ENCODE measurements at places on chromosomes 7 and 10.

DNA sequence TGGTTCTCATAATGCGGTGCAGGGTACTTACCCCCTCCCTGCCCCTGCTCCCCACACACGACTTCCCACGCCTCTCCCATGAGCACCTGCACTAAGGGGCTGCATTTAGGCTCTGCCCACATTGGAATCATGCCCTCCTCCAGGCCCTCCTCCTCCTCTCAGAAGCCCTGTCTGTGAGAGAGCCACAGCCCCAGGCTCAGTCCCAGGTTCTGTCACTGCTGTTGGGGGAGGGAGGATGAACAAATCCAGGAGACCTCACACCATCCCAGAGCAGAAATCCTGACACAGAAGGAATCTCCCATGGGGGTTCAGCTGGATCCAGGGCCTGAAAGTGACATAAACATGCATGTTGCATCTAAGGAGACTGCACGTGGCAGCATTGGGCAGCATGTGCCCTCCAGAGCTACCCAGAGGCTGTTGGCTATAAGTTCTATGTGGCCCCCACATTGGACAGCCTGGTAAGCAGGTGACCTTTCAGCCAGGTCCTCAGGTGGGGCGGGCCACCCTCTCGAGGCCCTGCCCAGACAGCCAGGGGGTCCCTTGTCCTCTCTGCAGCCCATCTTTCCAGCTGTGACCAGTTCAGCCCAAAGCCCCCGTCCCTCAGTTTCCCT is 1.6 kb upstream of the PILRA start:
- DNase-seq, result no peak

GRCh38 chr10:63653747-63654146 is 132.5 kb downstream of the REEP3 start:
- peak; percentile 44 for DNase-seq

GRCh38 chr7:831596-832166 is 595 bp upstream of the SUN1 start:
- DNase-seq, result peak; percentile 91

DNA sequence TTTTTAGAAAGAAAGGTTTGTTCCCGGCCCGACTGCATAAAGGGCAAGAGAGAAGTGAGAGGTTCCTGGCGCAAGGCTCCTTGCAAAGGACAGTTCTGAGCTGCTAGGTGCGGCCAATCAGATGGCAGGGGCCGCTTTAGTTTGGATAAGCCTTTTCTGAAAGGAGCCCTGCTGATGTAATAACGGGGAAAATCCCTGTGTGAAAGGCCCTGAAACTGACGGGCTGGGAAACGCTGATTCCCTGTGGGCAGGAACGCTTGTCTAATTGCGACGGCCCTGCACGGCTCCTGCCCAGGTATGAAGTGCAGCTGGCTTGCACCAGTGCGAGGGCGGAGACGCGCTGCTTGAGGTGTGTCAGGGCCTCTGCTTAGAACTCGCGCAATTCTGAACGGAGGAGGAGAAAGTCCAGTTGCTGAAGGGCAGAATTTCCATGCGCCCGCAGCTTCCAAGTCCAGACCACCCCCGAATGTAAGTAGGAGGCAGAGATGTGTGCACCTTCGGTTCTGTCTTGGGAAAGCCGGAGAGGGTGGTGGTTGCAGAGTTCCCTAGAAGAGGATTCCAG is 30.5 kb downstream of the TACC2 start:
- no peak for DNase-seq

DNA sequence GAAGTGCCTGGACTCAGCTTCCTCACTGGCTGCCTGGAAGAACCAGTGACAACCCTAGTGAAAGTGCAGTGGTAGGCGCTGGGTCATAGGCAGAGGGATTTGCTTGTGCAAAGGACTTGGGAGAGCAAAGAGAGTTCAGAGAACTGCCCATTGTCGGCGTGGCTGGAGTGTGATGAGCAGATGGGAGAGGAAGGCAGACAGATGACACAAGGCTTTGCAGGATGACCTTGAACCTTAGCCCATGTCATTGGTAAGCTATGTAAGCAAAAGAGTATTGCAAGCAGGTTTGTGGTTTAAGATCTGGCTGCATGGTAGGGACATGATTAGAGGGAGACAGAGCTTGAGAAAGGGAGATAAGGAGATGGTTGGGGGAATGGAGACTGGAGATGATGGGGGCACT is 35.3 kb upstream of the NOBOX start:
- no peak for DNase-seq

DNA sequence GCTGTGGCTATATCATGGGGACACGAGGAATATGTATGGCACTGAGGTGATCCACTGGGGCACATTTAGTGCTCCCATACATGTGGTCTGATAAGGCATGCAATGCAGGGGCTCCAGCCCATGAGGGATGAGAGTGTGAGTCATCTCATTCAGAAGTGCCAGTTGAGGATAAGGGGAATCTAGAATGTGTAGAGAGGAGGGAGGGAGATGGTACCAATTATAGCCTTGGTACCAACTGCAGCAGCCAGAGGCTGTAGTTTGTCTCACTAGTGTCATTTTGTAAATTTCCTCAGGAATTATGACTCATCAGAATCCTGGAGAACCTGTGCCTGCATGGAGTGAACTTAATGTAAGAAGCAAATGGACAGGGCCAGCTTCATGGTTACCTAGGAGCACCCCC is 46.2 kb downstream of the LAMB4 start:
- DNase-seq, result peak; percentile 63

GRCh38 chr10:5047912-5048628 is 44.4 kb upstream of the AKR1C2 start:
- DNase-seq, result no peak

- DNase-seq, result no peak
Measured at GRCh38 chr10:121631365-121632029, 33.3 kb upstream of the FGFR2 start.

DNA sequence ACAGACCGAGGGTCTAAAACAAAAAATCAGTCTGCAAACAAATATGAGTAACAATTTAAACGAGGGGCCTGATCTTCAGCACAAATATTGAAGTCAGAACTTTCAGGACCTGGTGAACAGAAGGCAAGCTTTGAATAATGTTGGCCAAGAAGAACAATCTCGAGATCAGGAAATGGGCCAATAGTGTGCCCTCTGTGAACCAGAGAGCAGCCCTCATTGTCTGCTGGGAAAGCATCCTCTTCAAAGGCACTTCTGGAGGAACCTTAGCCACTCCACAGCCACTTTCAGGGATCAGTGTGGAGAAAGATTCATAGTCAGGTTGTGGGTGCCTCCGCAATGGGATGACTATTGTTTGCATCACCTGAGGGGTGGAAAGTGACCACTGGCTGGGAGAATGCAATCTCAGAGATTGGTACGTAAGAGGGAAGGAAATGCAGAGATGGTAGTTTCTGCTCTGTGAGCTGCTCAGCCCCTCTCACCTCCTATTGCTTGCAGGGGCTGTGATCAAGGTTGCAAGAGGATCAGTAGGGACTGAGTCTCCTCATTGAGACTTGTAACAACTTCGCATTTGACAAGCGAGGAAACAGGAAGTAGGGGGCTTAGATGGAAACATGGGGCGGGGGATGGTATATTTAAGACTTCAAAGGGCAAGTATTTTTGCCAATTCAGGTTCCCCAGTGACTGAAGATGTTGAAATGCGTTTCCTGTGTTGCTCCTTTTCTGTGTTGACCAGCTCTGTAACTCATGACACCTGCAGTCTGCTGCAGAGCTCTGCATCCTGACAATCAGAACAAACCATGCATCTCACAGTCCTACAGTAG is 28.4 kb upstream of the IFRD1 start:
- no peak for DNase-seq

GRCh38 chr7:129829737-129830631 is 122.8 kb downstream of the UBE2H start:
- DNase-seq, result peak; percentile 59

- DNase-seq, result no peak
Measured at GRCh38 chr10:79124066-79124465, 55.3 kb downstream of the ZMIZ1 start.

DNA sequence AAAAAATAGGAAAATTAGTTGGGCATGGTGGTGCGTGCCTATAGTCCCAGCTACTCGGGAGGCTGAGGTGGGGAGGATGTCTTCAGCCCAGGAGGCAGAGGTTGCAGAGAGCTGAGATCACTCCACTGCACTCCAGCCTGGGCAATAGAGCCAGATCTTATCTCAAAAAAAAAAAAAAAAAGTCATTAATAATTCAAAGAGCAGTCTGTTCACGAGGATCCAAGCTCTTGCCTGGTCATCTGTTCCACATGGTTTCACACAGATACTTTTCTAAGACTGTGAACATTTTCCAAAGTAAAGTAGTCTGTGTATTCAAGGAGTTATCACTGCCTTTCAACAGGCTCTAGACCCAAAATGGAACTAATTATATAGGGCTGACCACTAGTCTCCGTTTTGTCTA is 86.9 kb downstream of the ZNF277 start:
- no peak for DNase-seq

DNA sequence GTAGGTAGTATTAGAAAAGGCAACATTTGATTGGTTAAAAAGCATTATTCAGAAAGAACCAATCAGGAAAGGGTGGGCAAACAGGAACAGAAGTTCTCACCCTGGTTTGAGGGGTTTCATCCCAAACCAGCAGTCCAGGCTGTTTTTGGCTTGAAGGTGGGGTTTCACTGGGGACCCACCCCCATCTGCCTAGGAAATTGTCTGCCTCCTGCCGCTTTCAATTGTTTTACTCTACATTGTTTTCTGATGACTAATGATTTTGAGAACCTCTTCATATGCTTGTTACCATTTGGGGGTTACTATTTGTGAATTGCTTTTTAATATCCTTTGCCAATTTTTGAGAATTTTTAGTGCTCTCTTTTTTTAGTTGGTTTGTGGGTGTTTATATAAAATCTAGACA is 3.3 kb upstream of the PCBD1 start:
- no peak for DNase-seq

- DNase-seq, result no peak
Measured at GRCh38 chr10:36455526-36456133, 669.8 kb upstream of the ANKRD30A start.

- no peak for DNase-seq
Measured at GRCh38 chr10:62900829-62901571, 84.8 kb upstream of the EGR2 start.

- DNase-seq, result no peak
Measured at GRCh38 chr10:77413231-77413630, 224.4 kb downstream of the KCNMA1 start.

DNA sequence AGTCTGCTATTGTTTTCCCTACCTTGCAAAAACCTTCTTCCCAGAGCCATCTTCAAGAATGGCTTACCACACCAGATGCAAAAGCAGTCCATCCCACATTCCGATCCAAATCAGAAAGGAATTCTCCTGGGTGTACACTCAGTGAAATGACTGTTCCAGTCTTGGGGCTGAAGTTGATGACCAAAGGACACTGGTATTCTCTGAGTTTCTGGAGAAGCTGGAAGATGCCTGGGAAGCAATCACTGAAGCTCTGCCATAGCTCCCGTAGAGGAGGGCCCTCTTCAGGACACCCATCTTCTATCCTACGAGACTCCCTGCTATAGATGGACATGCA is 155.7 kb downstream of the LCOR start:
- DNase-seq, result peak; percentile 63

GRCh38 chr10:17645621-17646345 is 1.8 kb downstream of the STAM start:
- no peak for DNase-seq

- DNase-seq, result no peak
Measured at GRCh38 chr7:95682913-95683312, 86.6 kb upstream of the PDK4 start.

- no peak for DNase-seq
Measured at GRCh38 chr7:157253850-157254249, 83.0 kb upstream of the DNAJB6 start.

DNA sequence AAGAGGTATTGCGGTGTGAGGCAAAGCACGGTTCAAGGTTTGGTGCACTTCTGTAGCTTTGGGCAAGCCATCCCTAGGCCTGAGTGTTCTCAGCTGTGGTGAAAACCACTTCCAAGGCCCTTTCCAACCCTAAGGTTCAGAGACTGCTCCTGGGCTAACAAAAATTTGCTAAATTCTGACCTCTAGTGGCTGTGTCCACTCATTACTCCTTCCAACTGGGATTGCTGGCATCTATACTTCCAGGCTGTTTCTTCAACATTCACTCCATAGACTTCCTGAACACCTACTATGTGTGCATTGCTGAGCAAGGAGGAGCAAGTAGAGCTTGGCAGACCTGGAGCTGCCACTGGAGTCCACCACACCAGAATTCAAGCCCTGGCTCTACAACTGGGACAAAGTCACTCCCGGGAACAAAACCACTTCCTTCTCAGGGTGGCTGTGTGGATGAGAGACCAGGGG is 29.3 kb upstream of the SH3PXD2A start:
- peak; percentile 80 for DNase-seq

- no peak for DNase-seq
Measured at GRCh38 chr7:43296306-43296705, 183.9 kb downstream of the HECW1 start.

DNA sequence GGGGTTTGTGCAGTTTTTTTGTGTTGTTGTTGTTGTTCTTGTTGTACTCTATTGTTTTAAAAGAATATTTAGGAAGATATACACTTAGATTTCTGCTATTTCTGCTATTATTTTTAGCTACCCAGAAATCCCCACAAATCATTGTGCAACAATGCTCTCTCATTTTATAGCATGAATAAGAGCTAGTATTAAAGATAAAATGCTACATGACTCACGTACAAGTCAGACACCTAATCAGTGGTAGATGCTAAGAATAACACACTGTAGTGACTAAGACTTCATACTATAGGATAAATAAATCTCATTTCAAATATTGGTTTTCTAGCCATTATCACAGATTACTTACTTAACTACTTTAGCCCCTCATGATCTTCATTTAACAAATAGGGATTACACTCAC is 920.5 kb downstream of the KCNMA1 start:
- peak; percentile 76 for DNase-seq

GRCh38 chr10:64071218-64071617 is 550.0 kb downstream of the REEP3 start:
- DNase-seq, result no peak

DNA sequence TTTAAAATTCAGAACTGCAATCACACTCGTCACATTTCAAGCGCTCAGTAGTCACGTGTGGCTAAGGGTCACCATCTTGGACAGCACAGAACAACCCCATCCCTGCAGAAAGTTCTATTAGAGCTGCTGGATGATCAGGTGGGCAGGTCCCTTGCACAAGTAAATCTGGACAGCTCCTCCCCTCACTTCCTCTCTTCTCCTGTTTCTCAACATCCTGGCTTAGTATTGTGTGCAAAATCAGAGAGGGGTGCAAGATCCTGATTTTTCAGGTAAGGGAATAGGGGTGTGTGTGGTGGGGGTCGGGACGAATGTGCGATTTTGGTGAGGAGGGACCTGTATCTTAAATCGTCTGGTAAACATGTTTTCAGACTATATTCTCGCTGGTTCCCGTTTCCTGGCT is at the start of gene GIMAP4:
TSS of gene GIMAP4 (plus strand) at position 222 of the 400 bp plus-strand sequence. CDS start 2,512 bp downstream, outside the sequence.
- DNase-seq, result no peak
